Small intestine (tissue), 16 donors: ENCODE measurements at places on chromosomes 6 and 20.
A peak's percentile ranks its signal among the peaks of the same experiment; 100 is the strongest.

GRCh38 chr20:53212018-53212417 lies 239.9 kb downstream of the TSHZ2 start:
- DNase-seq = no peak

DNA sequence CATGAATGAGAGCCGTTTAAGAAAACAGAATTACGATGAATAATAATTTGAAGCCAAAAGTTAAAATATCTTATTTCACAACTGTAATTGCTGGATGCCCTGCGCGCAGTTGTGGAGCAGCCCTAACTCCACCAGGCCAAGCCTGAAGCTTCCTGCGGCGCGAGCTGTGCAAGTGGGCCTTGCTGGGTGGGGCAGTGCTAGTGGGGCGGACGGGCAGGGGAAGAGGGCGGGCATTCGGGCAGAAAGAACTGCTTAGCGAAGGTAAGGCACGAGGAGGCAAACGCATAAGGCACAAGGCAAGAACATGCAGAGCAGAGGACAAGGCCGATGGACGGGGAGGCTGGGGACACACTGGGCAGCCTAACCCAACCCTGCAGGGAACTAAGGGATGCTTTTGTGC lies 2.3 kb downstream of the HLA-DQB2 start:
- no peak for DNase-seq

- no peak for DNase-seq
Observed at GRCh38 chr6:53269827-53270226, 78.9 kb downstream of the ELOVL5 start.

DNA sequence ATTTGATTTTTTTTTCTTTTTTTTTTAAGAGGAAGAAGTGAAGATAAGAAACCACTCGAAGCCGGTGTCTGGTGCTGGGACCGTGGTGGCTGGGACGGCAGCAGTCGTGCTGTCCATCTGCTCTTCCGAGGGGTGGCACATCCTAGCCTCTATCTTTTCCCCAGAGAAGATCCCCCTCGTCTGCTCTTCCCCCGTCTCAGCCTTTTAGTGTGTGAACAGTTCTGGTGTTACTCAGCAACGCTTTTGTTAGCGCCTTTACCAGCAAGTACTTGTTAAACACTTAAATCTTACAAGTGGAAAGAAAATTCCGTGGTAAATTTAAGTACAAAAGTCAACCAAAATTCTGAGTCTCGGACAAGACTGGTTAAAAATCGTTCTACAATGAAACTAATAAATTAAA lies 90.1 kb downstream of the RSPH3 start:
- no peak for DNase-seq

DNA sequence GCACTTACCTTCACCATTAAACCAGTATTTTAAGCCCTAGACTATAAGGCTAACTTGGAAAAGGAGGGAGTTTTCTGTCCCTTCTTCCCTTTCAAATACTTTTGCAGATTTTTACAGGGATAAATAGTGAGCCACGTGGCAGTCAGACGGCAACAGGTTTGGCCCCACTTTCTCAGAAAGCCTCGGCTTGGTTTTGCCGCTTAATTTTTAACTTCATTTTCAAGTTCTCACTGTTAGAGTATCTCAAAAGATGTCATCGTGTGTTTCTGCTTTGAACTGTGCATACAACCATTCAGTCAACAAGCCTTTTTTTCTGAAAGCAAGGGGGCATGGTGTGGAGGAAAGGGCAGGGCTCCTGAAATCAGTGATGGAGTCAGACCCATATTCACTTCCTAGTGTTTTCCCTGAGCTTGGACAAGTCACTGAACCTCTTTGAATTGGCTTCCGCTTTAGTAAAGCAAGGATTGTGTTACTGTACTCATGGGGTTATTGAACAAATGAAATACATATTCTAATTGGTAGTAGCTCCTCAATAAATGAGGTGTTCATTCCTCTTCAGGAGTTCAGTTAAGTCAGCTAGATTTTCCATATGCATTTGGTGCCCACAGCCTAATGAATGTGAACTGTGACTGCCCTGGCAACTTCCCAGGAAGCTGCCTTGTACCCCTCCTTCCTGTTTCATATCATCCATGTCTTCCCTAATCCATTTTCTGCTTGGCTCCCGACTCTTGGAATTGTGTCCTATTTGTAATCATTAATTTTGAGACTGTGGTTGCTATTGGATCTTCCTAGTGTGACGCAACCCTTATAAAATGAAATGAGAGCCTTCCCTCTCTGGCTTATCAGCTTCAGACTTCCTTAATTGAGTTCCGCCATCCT lies at the start of gene SLC17A2:
Gene SLC17A2 (minus strand): TSS at position 160 of the 879 bp plus-strand sequence. CDS start 4,895 bp downstream, outside the sequence.
- peak; percentile 44 for DNase-seq

- no peak for DNase-seq
Observed at GRCh38 chr20:46268662-46269061, 39.6 kb downstream of the CDH22 start.

GRCh38 chr6:54072635-54073313 lies 38.5 kb upstream of the MLIP start:
- no peak for DNase-seq

- no peak for DNase-seq
Observed at GRCh38 chr6:12592634-12593033, 123.9 kb upstream of the PHACTR1 start.

GRCh38 chr6:109945091-109945490 lies 33.0 kb upstream of the GPR6 start:
- DNase-seq = no peak

- DNase-seq = no peak
Observed at GRCh38 chr6:168032005-168032760, 34.7 kb downstream of the KIF25 start.

DNA sequence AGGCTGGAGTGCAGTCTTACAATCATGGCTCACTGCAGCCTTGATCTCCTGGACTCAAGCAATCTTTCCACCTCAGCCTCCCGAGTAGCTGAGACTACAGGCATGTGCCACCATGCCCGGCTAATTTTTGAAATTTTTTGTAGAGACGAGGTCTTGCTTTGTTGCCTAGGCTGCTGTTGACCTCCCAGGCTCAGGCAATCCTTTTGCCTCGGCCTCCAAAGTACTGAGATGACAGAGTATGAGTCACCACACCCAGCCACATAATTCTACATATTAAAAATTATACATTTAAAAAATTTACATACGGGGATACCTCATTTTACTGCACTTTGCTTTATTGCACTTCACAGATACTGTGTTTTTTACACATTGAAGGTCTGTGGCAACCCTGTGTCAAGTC lies 115.1 kb downstream of the MAN1A1 start:
- no peak for DNase-seq

DNA sequence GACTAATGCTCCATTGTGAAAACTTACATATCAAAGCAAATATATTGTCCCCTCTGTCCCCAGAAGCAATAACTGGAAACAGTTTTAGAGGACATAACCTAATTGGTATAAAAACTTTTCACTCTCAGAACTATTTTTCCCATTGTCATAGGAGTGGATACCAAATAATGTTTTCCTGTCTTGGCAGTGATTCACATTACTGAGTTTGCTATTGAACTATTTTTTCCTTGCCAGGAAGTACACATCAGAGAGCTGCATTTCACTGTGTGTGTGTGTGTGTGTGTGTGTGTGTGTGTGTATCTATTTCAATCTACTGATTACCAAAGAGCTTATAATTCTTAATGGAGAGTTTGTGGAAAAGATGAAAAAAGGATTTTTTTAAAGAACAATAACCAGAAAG lies 45.4 kb downstream of the AKAP12 start:
- DNase-seq = no peak

- no peak for DNase-seq
Observed at GRCh38 chr6:121764493-121764892, 329.0 kb downstream of the GJA1 start.

DNA sequence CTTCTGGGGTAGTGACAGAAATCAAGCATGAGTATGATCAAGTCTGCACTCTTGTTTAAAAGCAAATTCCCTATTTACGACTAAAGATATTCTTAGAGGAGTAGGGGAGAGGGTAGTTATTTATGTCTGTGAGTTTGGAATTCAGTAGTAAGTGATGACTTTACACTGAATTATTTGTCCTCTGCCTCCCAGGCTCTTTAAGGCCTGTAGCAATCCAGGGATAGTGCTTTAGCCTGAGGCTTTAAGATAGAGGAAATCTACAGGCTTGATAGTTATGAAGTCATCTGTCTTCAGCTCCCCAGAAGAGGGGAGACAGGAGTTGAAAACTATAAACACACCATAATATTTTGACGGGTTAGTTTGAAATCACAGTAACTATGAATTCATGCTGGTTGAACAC lies 664.5 kb downstream of the EPM2A start:
- no peak for DNase-seq

GRCh38 chr20:56755201-56755600 lies 126.1 kb downstream of the TFAP2C start:
- no peak for DNase-seq

- DNase-seq = peak; percentile 1
Observed at GRCh38 chr6:78526432-78526831, 340.9 kb upstream of the IRAK1BP1 start.

GRCh38 chr6:4973982-4974745 lies 29.7 kb downstream of the RPP40 start:
- DNase-seq = no peak

- no peak for DNase-seq
Observed at GRCh38 chr6:72382602-72383529, 239.0 kb upstream of the KCNQ5 start.

DNA sequence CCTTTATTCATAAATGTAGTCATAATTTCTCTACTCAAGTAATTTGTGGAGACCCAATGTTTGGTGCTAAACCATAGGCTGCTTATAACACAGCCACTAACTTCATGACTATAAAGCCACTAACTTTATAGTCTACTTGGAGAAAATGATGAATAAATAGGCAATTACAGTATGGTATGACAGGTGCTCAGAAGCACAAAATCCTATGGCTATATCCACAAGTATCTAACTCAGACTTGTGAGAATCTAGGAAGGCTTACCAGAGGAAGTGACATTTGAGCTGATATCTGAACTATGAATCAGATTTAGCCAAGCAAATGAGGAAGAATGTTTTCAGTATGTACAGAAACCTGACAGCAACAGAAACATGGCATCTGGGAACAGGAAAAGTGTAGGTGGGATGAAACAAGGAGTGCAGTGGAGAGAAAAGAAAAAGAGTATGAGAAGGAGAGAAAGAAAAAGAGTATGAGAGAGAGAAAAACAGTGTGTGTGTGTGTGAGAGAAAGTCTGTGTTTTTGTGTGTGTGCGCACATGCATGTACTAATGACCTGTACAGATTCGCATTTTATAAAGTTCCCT lies 59.9 kb downstream of the REV3L start:
- DNase-seq = no peak

DNA sequence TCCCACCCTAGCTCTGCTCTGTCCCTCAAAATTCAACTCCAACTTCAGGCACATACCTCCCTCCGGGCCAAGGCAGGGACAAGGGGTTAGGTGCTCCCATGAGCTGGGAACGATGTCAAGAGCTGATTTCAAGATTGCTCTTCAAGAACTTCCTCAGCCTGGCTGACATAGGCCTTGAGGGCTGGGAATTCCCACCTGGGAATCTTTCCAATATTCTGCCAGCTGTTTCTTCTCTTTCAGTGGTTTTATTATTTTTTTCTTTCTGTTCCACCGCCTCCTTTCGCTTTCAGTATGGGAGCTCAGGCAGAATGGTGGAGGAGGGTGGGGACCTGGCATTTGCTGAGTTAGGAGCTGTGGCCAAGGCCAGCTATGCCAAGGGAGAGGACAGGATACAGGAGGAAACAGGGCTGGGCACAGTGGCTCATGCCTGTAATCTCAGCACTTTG lies 33.7 kb downstream of the SRSF3 start:
- peak; percentile 95 for DNase-seq

DNA sequence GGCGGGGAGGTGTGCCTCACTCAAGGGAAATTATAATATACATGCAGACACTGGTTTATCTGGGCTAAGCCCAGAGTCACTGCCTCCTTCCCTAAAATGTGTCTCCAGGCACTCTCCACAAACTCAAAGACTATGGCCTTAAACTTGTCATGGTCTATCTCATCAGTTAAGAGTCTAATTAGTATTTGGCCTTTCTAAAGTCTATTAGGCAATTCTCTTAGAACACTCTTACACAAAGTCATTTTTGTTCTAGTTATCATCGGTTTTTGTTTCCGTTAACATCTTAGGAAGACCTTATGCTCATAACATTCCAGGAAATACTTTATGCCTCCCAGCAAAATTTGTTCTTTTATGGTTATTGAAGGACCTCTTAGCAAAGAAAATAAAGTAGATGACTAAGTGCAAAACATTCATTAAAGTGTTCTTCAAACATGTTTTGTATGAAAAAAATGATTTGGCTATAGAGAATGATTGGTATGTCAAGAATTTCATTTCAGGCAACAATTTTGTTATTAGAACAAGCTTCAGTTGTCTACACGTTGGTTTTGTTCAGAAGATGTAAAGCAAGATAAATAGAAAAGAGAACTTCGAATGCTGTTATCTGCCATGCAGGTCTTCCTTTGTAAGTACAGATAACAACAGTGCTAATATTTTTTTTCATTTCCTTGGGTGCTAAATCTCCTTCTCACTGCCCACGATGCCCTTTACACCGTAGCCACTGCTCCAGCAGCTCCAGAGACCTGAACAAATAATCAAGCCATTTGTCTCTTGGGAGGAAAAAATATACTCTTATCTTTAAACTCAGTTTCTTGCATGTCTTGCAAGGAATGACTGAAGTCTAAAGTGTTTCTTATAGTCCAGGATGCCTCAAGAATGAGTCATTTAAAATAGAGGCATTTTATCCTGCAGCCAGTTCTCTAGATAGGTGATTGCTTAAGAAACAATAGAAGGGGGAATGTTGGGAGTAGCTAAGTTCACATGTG lies 170.4 kb downstream of the HTR1B start:
- peak; percentile 28 for DNase-seq

DNA sequence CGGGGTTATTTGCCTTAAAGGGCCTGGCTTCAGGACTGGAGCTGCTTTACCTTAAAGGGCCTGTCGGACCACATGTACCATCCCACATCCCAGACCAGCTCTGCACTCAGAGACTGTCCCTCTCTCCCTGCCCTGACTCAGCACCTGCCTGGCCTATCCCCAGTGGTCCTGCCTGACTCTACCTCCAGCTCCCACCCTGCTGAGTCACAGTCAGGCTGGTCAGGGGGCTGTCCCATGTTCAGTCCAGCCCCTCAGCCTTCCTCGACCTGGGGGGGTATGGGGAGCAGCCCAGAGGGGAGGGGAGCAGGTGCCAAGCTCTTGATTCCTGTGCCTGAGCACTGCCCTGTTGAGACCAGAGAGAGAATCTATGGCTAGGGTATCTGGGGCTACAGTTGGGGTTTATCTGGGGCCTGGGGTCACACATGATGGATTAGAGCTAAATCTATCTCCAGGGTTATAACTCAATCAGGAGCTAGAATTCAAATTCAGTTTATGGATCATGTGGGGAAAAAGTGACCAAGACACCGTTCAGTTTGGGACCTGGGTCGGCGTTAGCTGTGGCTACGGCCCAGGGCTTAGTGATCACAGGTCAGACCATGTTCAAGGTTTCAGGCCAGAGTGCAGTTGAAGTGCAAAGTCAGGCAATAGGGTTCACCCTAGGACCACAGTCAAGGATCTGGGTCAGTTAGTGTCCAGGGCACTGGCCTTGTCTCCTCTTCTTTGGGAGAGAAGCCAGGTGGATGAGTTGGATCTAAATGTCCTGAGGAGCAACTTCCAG lies 9.4 kb upstream of the TRIB3 start:
- no peak for DNase-seq

GRCh38 chr6:45454008-45454911 lies 76.5 kb upstream of the SUPT3H start:
- DNase-seq = no peak

- DNase-seq = no peak
Observed at GRCh38 chr20:64176971-64177370, 12.7 kb downstream of the MYT1 start.
